Left lung (tissue), 14 donors: ENCODE measurements at places on chromosomes 5 and 9. TPM values are rescaled to one million over a fixed set of nuclear protein-coding genes. Genes with fewer than 3 reads are reported as not detected.

Gene SPATA31C1
- not detected for polyA plus RNA-seq

Gene GZMA
- polyA plus RNA-seq, result 5.0 TPM

Gene AFAP1L1
- 38.8 TPM for polyA plus RNA-seq

Gene SEMA4D
- polyA plus RNA-seq, result 25.4 TPM

Gene PGGT1B
- 38.1 TPM for polyA plus RNA-seq

Gene FLT4
- polyA plus RNA-seq, result 48.5 TPM

Gene NIPAL4
- polyA plus RNA-seq, result 0.16 TPM

Gene SLC6A18
- polyA plus RNA-seq, result not detected

Gene PPP6C
- 39.9 TPM for polyA plus RNA-seq

Gene TEK
- 55.6 TPM for polyA plus RNA-seq

Gene GRXCR2
- polyA plus RNA-seq, result not detected

Gene IFNA2
- not detected for polyA plus RNA-seq

Gene LHX3
- polyA plus RNA-seq, result not detected

Gene TERT
- 0.10 TPM for polyA plus RNA-seq

Gene ADRA1B
- polyA plus RNA-seq, result 1.00 TPM

Gene TAF1L
- 0.18 TPM for polyA plus RNA-seq

Gene SLC24A2
- 0.35 TPM for polyA plus RNA-seq

Gene SHOC1
- 0.51 TPM for polyA plus RNA-seq

Gene IFNK
- not detected for polyA plus RNA-seq
